ENCODE measurements at places on chromosomes 1 and 21.

DNA sequence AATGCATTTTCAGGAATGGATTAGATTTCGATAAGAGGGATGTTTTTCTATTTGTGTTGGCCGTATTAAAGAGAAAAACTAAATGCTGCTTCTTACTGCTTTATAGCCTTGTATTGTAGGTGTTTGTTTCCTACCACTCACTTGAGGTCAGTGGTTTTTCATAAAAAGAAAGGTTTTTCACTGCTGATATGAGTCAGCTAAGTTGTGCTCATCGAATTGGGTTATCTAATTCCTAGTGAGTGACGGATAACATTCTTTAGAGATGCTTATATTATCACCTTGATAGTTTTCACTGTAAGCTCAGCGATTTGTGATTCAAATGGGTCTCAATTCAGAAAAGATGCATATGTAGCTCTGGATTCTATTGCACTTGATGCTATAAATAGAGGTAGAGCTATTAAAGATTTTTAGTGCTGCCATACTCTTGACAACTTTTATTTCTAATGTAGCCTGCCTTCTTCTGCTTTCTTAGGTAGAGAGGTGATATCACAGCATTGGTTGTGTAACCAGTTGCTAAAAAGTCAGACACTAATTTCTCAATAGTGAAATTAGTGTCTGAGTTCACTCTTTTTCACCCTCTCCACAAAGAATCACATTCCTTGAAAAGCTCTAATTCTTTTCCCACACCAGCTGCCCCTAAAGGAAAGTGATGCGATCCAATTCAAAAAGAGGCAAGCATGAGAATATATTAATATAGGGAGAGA, 180.0 kb downstream of the RASAL2 start:
- DNase-seq = no peak

DNA sequence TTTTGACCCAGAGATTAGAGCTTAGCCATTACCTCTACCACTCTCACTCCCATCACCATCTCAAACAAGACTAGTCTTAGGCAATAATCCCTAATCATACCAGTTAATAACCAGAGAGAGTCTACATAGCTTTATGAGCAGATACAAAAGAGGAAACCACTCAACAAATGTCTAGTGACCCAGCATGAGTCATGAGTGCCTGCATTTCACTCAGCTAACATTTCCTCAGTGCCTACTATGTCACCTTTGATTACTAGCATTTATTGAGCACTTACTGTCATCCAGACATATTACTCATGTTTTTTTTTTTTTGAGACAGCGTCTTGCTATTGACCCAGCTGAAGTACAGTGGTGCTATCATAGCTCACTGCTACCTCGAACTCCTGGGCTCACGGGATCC, 35.9 kb upstream of the GALNT2 start:
- no peak for DNase-seq

- DNase-seq = no peak
Measured at GRCh38 chr1:55876276-55877060, 661.3 kb upstream of the USP24 start.

DNA sequence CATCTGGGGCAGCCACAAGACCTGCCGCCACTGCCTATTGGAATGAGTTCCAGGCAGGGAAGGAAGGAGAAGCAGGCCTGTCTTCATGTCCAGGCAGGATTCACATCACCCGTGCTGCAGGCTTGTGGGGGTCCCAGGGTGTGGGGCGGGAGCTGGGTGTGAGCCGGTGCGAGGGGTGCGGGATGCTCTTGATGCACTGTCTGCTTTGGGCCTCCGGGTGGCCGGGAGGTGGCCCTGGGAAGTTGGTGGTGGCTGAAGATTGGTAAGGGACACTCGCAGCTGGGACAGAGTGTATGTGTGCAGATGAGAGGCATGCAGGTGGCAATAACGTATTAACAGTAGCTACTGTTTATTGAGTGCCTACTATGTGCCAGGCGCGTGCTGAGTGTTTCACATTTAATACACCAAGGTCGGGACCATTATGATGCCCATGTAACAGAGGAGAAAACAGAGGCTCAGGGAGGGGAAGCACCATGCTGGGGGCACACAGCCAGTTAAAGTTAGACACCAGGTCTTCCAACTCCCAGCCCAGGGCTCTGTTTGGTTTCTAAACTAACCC, 3.3 kb downstream of the CROCC start:
- DNase-seq = no peak

DNA sequence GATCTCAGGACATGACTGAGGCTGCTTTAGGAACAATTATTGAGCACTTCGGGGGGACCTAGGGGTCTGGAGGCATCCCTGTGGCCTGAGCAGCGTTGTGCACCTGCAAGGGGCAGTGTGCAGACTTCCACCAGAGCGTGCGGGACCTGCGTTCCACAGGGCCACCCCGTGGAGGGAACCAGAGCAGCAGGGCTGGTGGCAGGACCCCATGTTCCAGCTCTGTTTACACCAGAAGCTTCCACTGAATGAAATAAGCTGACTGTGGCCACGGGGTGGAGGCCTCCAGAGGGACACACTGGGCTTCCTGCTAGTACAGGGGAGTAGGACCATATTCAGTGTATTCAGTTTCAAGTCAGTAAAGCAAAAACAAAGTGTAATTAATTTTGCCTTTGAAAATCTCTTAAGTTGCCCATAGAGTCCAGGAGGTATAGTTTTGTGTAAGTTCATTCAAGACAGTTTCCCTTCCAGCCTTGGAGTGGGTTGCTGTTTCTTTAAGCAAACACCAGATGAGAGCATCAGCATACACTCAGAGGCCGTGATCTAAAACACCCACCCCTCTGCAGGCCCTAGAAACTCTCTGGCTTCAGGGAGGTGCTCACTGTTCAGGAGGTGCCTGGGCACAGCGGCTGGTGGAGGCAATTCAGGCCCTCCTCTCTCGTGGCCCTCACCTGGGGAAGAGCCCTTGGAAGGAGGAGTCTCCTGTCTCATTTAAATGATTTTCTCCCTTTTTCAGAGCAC, 16.6 kb downstream of the SLC1A7 start:
- no peak for DNase-seq

DNA sequence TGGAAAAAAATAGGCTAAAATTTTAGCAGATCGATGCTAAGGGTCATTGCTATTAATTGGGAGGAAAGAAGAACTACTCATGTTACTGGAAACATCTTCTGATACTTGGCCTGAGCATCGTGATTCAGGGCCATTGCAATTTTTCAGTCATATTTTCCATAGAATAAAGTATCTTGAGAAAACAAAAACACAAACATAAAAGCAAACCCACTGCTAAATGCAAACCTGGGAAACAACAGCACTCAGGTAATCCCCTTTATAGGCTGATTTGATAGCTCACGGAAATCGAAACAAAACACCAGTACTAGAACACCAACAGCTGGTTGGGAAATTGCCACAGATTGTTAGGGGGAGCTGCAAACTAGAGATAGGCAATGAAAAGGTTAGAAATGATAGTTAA, 172.9 kb upstream of the ESRRG start:
- no peak for DNase-seq

DNA sequence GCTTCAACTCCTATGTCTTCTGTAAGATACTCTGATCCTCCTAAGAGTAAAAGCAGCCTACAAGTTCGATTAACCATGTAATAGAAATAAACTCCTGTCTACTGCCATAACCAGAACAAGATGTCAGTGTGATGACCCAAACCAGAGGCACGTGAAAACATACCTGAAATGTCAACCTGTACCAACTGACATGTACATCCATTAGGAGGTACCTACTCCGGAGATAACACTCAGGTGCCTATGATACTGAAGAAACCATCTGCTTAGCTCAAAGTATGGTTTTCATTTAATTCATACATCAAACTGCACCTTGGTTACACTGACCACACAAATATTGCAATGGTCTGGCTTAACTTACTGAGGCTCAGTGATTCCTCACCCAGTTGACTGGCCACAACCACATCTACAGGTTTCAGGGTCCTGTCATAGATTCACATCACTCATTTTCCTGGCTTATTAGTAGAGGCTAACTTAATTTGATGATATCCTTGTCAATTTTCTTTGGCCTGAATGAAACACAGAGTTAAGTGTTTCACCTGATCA, 4.4 kb downstream of the ITPKB start:
- DNase-seq = no peak

GRCh38 chr1:203289281-203289981, 15.9 kb upstream of the BTG2 start:
- DNase-seq = peak; percentile 63

DNA sequence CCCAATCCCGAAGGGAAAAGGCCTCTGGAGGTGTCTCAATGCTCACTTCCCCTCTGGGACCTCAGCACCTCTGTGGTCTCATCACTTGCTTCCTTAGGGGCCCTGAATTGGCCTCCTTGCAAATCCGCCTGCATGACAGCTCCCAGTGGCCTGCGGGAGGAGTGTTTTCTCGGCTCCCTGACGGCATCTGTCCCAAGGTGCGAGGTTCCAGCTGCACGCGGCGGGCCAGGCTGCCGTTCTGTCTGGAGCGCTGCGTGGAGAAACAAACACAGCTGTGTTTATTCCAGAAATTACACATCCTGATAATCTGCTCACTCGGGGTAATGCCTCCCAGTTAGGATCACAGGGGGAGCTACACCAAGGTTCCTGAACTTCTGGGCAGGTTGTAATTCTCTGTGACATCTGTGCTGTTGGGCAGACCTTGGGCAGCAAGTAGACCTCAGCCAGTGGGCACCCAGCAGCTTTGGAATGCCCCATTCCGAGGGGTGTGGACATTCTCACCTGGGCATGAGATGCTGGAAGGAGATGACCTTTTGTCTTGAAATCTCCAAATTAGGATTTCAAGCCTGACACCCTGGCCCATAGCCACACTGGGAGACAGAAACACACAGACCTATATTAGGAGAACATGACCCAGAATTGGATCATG, 18.2 kb downstream of the EPHB2 start:
- no peak for DNase-seq

GRCh38 chr1:213782941-213783672, 204.7 kb upstream of the PROX1 start:
- no peak for DNase-seq

DNA sequence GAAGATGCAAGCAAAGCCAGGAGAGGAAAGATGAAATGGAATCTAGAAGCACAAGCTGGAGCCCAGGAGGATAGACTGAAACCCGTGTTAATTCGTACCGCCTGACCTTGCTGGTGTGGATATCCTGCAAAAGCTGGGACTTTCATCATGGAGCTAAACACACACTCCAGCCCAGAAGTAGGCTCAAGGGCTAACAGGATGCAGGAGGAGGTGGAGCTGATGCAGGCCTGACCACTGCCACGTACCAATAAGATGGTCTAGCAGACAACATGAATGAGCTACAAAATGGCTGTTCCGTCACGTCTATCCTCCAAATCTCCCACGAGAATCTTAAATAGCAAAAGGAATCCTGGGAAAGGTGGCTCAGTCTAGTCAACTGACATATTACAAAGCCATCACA, 270.3 kb downstream of the SDCCAG8 start:
- DNase-seq = no peak

DNA sequence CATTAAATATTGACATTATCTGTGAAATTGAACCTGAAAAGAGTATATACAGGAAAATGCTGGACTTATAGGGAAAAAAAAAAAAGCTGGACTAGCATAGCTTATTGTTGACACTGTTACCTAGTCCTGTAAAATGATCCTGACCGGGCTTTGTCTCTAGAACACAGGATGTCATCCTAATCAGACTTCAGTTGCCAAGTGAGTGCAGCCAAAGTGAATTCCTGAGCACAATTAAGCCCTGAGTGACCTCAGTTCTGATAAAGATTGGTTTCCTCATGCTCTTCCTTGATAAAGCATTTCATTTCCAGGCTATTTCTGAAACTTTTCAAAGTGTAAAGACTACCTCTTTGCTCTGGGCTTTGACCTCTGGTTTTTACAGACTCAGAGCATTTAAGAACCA, 19.8 kb downstream of the SELP start:
- no peak for DNase-seq

- no peak for DNase-seq
Measured at GRCh38 chr21:40658311-40658710, 188.6 kb downstream of the DSCAM start.

DNA sequence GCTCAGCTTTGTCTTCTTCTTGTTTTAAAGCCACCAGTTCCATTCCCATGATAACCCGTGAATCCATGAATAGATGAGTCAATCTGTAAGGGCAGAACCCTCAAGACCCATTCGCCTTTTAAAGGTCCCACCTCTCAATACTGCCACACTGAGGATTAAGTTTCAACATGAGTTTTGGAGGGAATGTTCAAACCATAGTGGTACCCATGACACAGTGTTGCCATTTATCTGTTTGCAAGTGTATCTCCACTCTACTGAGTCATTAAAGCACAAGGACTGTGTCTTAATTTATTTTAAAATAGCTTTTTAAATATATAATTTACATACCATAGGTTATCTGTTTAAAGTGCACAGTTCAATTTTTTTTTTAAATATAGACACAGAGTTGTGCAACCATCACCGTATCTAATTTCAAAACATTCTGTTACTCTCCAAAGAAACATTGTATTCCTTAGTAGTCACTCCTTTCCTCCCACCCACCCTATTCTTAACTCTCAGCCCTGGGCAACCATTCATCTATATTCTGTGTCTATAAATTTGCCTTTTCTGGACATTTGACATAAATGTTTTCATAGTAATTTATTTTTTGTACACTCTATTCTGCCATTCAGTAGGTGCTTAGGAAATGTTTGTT, 4.8 kb upstream of the IL24 start:
- DNase-seq = no peak

DNA sequence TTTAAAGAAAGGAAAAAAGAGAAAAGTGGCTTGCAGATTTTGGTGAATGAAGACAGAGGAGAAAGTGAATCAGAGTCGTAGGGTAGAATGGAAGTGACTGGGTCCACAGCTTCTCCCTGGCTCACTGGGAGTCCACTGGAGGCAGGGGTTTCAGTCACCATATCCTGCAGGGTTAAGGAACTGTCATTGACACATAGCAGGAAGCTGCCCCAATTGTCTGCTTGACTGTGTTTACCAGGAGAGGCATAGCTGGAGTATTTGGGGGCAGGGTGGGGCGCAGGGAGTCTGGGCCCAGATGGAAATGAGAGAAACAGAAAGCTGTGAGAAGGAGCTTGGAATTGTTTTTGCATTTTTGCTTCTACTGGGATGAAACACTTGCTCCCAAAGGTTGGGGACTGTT, 228.8 kb upstream of the CSF3R start:
- no peak for DNase-seq
